ENCODE measurements at places on chromosomes 2 and 18.

GRCh38 chr18:12306752-12307700 lies 1.0 kb upstream of the TUBB6 start:
- peak; percentile 77 for DNase-seq

GRCh38 chr2:102686479-102687439 lies 67.4 kb downstream of the SLC9A2 start:
- DNase-seq = no peak

DNA sequence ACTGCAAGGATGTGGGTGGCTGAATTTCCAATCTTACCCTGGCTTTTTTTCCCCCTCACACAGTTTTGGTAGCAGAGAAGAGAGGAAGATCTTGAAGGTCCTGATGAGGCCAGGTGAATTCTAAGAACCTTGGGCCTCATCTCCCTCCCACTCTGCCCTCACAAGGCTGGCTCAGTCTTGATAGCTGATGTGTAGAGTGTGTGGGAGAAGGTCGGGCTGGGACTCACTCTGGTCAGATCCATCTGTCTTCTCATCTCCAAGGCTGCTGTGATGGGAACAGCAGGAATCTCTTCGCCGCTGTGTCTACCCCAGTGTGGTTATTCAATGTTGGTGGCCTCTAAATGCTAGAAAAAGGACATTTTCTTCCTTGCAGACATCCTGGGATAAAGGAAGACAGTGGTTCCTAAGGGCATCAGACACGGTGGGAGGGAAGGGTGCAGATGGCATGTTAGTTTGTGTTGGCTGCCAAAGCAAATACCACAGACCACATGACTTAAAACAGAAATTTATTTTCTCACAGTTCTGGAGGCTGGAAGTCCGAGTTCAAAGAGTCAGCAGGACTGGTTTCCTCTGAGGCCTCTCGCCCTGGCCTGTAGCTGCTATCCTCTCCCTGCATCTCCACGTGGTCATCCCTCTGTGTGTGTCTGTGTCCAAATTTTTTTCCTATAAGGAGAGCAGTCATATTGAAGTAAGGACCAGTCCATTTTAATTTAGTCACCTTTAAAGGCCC lies 37.6 kb upstream of the MGAT4A start:
- peak; percentile 57 for DNase-seq

GRCh38 chr2:45588158-45588829 lies 22.8 kb downstream of the SRBD1 start:
- no peak for DNase-seq

DNA sequence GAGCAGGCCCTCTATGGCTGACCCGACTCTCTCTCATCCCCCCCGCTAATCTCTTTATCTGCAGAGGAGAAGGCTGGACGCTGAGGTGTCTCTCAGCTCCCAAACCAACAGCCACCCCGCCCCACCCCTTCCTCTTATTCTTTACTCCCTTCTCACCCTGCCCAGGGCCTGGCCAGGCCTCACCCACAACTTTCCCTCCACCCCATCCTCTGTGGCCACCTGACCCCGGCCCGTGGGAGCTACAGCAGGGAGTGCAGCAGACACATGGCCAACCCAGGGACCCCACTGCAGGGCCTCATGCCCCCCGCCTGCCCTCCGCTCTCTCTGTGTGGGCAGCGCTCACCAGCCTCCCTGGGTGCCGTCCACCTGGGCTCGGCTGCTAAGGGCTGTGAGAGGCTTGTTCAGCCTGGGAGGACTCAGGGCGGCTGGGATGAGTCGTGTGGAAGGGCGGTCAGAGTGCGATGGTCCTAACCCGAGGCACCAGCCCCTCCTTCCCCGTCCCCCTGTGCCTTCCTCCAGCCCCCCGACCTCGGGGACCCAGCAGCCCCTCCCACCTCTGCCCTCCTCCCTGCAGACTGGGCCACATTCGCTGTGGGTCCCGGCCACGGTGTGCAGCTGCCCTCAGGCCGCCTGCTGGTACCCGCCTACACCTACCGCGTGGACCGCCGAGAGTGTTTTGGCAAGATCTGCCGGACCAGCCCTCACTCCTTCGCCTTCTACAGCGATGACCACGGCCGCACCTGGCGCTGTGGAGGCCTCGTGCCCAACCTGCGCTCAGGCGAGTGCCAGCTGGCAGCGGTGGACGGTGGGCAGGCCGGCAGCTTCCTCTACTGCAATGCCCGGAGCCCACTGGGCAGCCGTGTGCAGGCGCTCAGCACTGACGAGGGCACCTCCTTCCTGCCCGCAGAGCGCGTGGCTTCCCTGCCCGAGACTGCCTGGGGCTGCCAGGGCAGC lies 6.8 kb downstream of the NEU4 start:
- DNase-seq = no peak

- DNase-seq = peak; percentile 29
Measured at GRCh38 chr2:226151157-226151556, 648.5 kb downstream of the IRS1 start.

DNA sequence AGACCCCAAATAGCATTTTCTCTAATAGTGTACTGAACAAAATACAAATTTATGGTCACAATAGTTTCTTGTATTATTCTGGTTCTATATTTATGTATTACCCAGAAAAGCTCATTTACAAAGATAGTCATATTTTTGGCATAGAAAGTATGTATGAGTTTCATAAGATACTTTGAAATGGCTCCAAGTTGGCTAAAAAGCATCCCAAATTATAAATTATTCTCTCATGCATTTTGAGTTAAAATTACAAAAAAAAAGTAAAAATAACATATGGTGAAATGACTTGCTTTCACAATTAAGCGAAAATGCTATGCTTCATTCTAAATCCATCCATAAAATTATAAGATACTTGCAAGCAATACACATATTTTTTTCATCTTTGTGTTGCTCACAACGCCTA lies 530.7 kb downstream of the ZNF804A start:
- DNase-seq = no peak

- DNase-seq = no peak
Measured at GRCh38 chr2:16181062-16181740, 240.9 kb downstream of the MYCN start.

- peak; percentile 66 for DNase-seq
Measured at GRCh38 chr2:26298638-26299393, 47.1 kb upstream of the SELENOI start.

GRCh38 chr2:48337871-48338270 lies 192.1 kb upstream of the STON1 start:
- no peak for DNase-seq

GRCh38 chr18:68314403-68314802 lies 400.5 kb downstream of the TMX3 start:
- DNase-seq = no peak

DNA sequence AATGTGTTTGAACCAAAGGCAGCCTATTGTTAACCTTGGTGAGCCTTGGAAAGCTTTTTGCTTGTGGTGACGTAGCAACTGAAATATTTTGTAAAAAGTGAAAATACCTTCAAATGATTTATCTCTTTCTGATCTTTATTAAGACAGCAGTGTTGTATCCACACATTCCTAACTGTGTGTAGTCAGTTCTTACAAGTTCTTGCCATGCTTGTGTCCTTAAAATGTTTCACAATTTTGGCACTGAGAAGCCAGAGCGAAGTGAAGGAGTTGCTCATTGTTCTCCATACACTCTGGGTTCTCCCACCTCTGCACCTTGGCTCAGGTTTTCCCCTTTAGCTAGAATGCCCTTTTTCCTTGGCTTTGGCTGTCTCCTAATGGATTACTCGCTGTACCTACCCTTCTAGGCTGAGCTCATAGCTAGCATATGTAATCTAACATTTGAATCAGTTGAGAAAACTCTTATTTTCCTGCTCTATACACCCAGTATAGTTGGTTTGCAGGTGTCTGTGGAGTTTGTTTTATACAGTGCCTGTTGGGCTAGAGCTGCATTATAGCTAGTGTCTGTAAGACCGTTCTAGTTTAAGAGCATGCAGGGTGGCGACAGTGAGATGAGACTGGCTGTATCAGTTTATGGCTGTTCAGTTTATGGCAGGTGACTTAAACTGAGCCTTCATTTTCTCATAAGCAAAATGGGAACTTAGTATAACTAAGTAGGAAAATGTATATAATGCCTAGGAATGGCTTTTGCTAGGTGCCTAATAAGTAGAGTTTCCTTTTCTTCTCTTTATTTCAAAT lies 45.5 kb downstream of the FMNL2 start:
- DNase-seq = no peak
